ENCODE measurements at places on chromosomes 13 and 19.

DNA sequence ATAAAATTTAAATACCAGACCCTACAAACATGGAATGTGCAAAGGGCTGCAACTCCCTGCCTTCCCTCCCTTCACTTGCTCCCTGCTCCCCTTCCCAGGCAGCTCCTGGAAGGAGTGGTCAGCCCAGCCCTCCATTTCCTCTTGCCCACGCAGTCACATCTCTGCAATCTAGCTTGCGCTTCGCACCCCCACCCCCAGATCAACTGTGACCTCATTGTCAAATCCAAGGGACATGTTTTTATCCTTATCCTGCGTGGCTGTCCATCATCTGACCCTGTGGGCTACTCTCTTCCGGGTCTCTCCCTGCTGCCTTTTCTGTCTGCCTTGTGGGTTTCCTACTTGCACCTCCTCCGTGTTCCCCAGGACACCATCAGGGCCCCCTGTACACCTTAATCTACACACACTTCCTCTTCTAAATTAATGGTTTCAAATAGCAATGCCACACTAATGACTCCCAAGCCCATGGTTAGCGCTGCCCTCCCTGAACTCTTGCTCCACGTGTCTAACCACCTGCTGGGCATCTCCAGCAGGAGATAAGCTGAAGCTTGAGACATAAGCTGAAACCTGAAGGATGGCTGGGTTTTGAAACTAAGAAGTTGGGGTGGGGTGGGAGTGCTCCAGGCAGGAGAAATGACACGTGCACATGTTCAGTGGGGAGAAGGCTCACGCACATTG is 118.3 kb downstream of the USP12 start:
- DNase-seq, result no peak

DNA sequence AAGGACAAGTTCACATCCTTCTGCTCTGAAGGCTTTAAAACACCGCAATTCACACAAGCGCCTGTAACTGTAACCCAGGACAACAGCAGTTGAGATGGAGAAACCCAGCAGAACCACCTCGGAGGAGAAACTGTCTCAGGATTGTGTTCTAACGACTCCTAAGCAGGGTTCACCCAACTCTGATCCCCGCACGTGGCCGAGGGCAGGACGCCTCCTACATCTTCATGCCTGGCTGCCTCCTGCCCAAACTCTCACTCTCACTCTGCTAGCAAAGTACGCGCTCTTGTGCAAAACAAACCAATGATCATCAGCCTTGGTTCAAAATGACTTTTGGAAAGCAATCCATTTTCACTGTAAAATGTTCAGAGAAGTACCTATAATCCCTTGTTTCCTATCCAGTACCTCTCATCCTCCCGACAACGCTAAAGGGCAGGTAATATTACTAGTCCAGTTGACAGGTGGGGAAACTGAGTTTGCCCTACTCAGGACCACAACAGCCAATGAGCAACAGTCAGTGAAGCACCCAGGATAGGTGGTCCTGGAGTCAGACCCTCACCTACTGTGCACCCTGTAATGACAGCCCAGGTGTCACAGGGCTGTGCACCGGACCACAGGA is 25.6 kb downstream of the EPS15L1 start:
- DNase-seq, result no peak

DNA sequence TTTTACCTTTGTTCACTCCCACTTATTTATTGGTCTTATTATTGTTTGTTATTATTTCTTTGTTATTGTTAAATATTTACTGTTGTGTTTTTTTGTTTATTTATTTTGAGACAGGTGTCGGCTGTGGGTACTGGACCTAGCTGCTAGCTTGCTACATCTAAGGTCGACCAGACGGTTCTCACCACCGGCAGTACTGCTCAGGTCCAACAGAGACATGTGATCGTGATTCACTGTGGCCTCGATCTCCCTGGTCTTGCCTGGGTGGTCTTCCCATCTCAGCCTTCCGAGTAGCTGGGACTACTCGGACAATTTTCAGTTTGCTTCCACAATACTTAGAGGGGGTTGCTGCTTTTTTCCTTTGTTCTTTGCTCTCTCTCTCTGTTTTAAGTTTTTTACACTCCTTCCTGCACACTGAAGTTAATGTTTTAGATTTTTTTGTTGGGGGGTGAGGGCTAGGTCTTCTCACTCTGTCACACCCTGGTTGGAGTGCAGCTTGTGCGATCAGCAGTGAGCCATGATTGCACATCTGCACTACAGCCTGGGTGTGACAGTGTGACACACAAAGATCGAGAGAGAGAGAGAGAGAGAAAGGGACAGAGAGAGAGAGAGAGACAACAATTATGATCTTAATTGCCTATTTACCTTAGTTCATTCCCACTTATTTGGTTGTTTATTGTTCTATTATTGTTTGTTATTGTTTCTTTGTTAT is 1432.4 kb downstream of the UQCRFS1 start:
- DNase-seq, result no peak

DNA sequence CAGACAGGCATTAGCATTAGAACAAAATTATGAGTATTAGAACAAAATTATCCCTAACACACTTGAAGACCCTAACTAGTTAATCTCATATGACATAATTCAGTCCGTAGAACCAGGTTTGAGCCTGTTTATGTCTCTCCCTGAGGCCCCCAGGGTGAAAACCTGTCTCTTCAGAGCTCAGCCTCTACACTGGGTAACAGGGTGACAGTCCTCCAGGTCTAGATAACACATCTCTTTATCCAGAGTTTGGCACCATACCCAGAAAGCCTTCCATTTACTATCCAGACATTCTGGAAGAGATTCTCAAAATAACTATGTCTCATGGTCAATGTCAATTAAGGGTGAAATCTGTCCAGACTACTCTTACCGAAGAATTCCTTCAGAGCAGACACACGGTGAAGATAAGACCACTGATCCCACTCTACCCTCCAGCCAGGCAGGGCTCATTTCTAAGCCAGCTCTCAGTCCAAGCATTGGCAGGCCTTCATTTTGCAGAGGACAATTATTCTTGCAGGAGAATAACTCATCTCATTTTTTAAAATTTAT is 1195.3 kb downstream of the EFNB2 start:
- no peak for DNase-seq

GRCh38 chr13:33639158-33639557 is 178.8 kb upstream of the RFC3 start:
- peak; percentile 100 for DNase-seq

GRCh38 chr19:53875602-53876325 is 6.2 kb upstream of the PRKCG start:
- DNase-seq, result no peak

GRCh38 chr13:38180126-38180525 is 169.5 kb upstream of the UFM1 start:
- peak; percentile 73 for DNase-seq

DNA sequence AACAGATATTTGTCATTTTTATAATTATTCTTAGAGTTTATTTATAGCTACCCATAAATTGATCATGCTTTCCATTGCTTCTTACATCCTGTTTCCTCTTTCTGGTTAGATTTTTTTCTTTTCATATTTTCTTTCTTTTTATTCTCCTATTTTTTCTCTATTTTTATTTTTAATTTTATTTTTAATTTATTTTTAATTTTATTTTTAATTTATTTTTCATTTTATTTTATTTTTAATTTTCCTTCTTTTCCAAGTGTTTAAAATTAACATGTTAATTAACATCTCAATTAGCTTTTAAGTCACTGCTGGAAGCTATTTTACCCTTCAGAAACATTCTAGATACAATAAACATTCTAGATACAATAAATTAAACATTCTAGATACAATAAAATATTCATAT is 269.6 kb downstream of the B3GLCT start:
- no peak for DNase-seq

Data from AG10803 (cell line).